Stimulated activated CD4-positive, alpha-beta T cell treated with anti-CD3 and anti-CD28 coated beads, Interleukin-12 subunit alpha, Interleukin-12 subunit beta, amount 100 ng/mL, for 4 hours (primary cell): ENCODE measurements at places on chromosomes 4 and X.

DNA sequence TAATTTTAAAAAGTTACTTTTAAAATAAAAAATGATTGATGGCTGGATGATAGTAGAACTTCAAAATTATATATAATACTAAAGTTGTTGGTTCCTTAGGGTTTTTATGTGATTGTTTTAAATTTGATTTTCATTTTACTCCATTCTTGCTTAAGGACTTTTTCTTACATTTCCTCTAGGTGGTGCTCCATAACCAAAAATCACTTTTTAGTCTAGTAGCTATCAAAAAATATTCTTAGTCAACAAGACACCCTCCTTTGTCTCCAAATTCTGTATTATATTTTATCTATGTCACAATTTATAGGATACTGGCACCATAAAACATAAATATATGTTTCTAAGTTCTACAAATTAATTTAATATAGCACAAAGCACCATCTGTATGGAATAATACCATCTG, 67.2 kb upstream of the BRWD3 start:
- no peak for DNase-seq

DNA sequence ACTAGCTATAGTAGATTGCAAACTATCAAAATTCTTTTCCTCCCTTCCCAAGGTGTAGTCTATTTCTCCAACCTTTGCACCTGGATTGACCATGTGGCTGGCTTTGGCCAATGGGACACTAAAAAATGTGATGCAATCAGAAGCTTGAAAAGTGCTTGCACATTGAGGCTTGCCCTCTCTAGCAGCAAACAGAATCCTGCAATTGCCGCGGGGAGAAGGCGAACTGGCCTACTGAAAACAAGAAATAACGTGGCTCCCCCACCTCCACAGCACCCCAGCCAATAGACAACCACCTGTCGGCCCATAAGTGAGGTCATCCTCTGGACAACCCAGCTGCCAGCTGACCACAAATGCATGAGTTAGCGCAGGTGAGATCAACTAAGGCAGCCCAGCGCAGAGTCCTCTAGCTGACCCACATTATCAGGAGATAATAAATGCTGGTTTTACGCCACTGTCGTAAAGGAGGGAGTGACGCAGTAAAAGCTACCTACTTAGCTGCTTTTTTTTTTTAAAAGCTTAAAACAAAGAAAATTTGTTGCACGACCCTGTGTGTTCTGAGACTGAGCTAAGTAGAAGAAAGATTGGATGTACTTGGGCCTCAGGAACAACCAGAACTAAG, 95.2 kb downstream of the GK start:
- no peak for DNase-seq

DNA sequence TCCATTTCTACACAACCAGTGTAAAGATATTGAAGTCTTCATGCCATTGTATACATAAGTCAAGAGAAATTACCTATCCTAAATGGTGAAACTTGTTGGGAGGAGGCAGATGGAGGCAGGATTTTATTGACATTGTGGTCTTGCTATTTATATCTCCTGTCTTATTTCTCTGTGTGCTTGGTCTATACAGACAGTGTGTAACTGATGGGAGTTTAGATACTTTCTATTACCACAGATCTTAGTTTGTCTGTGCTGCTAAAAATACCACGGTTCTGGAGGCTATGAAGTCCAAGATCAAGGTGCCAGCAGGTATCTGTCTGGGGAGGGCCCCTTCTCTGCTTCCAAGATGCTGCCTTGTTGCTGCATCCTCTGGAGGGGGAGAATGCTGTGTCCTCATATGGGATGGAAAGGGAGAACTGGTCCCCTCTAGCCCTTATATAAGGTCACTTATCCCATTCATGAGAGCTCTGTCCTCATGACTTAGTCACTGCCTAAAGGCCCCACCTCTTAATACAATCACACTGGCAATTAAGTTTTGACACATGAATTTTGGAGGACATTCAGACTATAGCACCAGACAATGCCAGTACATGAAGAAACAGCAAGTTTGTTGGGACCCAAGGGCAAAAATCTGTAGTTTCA, 62.4 kb downstream of the SYNPO2 start:
- no peak for DNase-seq

GRCh38 chrX:103415068-103415467, 38.7 kb downstream of the BEX3 start:
- no peak for DNase-seq

DNA sequence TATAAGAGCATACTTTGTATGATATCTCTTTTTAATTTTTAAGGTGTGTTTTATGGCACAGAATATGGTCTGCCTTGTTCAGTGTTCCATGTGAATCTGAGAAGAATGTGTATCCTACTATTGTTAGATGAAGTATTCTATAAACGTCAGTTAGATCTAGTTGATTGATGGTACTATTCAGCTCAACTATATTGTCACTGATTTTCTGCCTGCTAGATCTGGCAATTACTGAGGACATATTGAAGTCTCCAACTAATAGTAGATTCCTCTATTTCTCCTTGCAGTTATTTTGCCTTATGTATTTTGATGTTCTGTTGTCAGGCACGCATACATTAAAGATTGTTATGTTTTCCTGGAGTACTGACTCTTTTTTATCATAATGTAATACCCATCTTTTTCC, 39.8 kb downstream of the AWAT2 start:
- DNase-seq, result no peak
